Cortex of kidney (tissue), 1 donor: ENCODE measurements at places on chromosomes 7 and 10.

GRCh38 chr7:142804728-142805207 lies 34.0 kb downstream of the PRSS2 start:
- no peak for DNase-seq

DNA sequence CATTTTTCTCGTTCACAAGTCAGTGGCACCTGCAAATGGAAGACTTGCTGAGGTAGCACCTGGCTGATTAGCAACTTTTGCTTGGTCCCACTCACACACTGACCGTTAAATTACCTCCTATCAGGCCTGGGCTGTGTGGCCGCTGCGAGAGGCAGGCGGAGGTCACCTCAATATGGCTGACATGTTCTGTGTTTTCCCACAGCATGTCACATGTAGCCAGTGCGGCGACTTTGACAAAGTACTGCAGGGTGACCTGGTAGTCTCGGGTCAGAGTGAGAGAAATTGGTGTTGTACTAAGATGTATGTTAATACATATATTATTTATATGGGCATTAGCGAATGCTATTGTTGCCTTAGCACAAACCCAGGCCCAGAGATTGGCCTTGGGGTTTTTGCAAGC lies 307.5 kb downstream of the LRMDA start:
- no peak for DNase-seq

DNA sequence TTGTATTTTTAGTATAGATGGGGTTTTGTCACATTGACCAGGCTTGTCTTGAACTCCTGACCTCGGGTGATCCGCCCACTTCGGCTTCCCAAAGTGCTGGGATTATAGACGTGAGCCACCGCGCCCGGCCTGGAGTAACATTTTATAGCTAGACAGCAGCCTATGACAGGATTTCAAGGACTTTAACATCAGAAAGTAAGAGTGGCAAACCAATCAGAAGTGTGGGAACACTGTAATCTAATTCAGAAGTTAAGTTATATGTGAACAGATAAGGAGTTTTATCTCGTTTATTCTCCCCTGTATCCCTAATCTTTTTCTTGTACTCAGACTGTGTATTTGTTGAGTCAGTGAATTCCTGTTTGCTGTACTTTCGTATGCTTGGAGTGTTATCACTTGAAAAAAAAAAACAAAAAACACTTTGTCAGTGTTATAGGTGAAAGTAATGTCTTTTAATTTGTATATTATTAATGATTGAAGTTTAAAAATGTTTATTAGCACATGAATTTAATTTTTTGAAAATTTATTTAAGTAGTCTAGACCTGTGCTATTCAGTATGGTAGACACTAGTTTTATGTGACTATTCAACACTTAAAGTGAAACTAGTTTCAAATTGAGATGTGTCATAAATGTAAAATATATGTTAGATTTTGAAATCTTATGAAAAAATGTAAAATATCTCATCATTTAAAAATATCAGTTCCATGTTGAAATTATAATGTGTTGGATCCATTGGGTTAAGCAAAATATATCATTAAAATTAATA lies 38.6 kb downstream of the RSBN1L start:
- DNase-seq, result no peak

DNA sequence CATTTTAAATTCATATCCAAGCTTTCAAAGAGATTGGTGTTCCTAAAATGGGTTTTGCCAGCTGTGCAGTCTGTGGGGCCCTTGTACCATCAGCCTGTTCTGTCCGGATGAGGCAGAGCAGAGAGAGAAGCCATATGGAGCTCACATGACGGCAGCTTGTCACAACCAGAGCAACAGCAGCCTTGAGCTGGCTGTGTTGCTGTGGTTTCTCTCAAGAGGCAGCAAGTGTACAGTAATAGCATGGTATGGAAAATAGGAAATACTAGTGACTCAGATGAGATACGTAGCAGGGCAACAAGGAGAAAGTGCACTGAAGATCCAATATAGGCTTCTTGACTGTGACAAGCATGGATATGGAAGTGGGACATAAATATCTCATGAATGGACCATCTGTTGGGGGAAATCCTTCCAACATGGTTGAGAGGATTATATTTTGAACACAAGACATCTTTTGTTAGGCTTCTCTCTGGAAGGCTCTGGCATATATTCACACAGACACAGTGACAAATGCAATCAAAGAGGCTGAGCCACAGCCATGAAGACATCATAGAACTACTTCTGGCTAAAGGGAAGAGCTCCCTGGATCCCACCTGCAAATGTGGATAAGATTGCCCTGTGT lies 251.0 kb upstream of the TAC1 start:
- DNase-seq, result no peak

- no peak for DNase-seq
These were observed 34.1 kb upstream of the TSPAN33 start for GRCh38 chr7:129110258-129110981.

DNA sequence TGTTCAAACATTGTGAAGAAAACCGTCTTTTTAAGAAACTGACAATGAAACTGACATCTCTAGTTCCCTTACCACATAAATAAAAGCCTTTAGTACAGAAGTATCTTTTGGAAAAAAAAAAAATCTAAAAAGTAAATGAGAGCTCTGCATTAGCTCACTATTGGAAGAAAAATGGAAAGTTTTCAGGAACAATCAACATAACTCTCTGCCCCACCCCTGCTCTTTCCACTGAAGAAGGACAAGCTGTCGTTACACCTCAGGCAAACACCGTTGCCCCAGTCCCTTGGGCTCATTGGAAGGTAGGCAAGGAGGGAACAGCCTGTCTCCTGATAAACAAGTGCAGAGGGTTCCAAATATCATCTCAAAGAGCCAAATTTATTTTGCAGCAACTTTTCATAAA lies 22.4 kb upstream of the C1QL3 start:
- DNase-seq, result no peak

GRCh38 chr10:111446966-111447365 lies 370.1 kb downstream of the ADRA2A start:
- DNase-seq, result no peak

DNA sequence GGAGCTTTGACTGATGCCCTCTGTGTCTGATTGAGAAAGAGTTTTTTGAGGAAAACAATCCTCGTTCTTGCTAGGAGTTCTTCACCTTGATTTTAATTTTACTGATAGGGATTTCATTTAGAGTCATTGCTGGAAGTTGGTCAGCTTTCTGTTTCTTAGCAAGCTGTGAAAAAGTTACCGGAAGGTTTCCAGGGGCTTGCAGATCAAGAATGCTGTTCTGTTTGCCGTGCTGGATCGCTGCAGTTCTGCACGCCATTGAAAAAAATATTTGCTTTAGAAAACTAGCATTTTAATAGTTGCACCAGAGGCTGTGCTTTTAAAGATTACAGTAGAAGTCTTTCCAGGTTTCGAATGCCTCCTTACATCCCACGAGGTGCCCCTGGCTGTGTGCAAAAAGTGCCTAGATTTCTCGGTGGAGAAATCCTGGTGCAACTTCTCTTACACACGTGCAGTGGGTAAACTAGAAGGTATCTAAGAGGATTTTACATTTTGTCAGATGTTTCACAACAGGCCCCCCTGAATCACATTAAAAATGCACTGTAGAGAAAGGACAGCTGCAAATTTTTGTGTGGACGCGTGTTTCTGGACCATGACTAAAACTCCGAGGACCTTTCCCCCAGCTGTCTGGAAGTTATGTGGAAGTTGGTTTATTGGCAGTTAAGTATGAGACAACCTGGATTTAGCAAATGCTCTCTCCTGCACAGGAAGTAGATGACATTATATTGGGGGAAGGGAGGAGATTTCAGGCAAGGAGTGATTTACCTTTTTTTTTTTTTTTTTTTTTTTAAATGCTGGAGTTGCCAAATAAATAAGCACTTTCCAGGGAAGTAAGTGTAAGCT lies 5.8 kb downstream of the TCF7L2 start:
- DNase-seq, result no peak

- no peak for DNase-seq
These were observed 53.7 kb downstream of the HACD1 start for GRCh38 chr10:17563452-17563851.

DNA sequence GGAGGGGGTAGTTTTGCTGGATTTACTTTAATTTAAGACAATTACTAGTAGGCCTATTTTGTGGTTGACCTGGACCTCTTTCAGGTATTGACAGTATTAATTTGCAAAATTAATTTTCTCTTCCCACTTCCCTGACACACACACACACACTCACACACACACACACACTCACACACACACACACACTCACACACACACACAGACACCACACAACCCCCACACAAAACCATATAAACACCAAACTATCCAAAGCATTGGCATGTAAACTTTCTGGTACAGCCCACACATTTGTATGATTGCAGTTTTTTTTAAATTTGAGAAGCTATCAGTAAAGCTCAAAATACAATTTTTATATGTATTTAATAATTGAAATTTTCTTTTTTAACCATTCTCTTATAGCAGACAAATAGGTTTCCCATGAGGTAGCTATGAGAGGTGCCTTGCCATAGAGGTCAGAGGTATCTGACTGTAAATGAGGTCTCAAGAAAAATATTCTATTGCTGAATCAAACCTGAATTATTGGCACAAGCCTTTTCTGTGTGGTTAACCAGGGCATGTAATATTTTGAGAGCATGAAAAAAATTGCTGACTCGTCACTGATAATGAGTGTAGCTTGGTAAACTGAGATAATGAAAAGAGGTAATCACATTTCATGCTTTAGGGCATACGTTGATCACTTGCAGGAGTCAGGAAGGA lies 306.5 kb downstream of the GATA3 start:
- no peak for DNase-seq
